ENCODE measurements at places on chromosomes 5 and 9.
A peak's percentile ranks its signal among the peaks of the same experiment; 100 is the strongest.

DNA sequence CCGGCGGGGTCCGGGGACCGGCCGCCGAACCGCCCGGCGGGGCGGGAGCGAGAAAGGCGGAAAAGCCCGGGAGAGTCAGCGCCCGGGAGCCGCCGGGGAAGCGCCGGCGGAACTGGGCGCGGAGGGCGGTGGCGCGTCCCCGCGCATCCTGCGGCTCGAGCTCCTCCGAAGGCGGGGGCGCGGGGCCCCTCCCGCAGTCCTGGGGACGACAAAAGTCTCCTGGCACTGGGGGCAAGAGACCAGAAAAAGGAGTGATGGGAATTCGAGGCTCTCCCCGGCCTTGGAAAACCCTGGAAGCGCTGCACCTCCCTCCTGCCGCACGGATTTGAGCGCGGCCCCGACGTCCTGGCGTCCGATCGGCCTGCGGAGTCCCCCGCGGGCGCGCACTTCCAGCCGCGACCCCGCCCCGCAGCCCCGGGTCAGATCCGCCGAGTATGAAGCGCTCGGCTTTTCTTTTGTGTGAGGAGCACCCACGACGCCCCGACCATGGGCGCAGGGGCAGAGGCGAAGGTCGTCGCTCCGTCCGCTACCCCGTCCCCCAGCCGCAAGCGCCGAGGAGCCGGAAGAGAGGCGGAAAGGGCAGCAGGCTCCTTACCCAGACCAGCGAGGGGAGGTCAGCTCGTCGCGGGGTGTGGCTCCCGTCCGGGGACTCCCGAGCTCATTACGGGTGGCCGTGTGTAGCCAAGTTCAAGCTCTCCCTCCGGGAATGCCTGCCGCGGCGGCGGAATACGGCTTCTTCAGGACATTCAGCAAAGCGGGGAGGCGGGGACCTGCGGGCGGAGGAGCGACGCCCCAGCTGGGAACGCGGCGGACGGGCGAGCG is at the start of gene EPB41L4A:
Gene EPB41L4A (minus strand): TSS at position 114 of the 822 bp plus-strand sequence. CDS start 238 bp downstream, outside the sequence.
- DNase-seq = peak; percentile 9

GRCh38 chr9:121949364-121949763 is 143.7 kb downstream of the TTLL11 start:
- no peak for DNase-seq

GRCh38 chr5:5363045-5363444 is 59.4 kb upstream of the ICE1 start:
- DNase-seq = no peak

DNA sequence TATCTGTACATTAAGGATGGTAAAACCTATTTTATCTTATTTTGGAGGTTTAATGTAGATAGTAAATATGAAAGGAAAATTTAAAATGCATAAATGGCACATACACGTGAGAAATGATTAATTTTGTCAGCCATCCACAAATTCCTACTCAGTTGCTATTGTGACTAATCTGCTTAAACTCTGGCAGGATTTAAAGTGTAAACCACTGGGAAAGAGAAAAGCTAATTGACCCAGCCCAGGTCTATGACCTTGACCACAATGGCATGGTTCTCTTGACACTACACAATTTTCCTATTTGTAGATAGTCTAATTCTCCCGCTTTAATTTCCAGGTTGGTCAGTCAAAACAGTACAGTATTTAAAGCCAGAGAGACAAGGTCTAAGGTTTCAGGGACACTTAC is 459.0 kb upstream of the KLF4 start:
- DNase-seq = no peak

GRCh38 chr5:159552751-159553150 is 222.5 kb upstream of the IL12B start:
- DNase-seq = no peak

- no peak for DNase-seq
Observed at GRCh38 chr5:93300309-93300923, 280.6 kb downstream of the NR2F1-AS1 start.

DNA sequence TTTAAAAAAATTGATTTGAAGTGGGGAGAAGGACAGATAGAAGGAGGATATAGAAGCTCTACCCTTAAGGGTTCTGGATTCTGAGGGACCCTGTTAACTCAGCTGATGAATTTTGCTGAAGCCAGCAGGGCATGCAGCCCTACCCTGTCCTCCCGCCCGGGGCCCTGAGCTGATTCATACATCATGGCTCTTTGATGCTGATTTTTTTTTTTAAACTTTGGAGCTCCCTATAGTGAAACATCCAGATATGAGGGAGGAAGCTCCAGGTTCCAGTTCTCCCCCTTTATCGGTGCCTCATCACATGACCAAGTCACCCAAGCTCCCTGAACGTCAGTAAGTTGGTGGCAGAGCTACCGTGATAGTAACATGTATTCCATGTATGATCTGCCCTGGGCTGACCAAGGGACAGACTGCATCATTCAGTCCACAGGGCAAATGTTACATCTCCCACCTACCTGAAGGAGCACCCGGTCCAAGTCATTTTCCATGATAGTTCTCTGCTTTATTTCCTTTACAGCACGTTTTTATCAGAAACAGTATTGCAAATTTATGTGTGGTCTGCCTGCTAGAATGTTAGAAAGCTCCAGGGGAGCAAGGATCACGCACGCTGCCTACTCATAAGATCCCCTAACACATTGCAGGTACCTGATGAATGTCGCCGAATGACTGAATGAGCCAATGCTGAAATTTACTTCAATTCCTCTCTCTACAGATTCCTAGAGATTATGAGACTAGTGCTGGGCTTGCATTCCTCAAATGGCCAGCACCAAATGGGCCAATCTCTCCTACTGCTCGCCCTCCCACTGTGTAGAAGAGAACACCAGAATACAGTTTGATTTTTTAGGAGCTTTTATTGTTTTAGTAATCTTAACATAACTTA is 25.9 kb downstream of the SPARC start:
- DNase-seq = no peak
